ENCODE measurements at places on chromosomes 12 and 14.

DNA sequence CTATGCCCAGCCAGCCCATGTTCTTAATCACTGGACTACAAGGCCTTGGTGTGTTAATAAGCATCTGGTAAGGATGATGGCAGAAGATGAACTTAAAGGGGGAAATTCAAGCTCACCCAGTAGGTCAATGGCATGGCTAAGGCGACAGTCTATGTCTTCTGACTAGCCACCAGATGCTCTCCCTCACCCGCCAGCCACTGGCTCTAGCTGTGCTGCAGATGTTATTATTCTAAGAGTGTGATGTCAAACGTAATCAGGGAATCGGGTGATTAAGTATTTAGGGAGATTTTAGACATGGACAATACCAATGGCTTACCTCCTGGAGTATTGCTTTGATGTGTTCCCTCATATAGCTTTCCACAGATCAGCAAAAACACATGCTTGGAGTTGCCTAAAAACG, 39.2 kb upstream of the MAX start:
- no peak for ATAC-seq

GRCh38 chr12:84038242-84038641, 874.4 kb downstream of the SLC6A15 start:
- ATAC-seq: no peak

GRCh38 chr14:102461490-102462338, 47.9 kb downstream of the ANKRD9 start:
- no peak for ATAC-seq

GRCh38 chr12:102685841-102686240, 205.5 kb upstream of the IGF1 start:
- ATAC-seq: no peak

DNA sequence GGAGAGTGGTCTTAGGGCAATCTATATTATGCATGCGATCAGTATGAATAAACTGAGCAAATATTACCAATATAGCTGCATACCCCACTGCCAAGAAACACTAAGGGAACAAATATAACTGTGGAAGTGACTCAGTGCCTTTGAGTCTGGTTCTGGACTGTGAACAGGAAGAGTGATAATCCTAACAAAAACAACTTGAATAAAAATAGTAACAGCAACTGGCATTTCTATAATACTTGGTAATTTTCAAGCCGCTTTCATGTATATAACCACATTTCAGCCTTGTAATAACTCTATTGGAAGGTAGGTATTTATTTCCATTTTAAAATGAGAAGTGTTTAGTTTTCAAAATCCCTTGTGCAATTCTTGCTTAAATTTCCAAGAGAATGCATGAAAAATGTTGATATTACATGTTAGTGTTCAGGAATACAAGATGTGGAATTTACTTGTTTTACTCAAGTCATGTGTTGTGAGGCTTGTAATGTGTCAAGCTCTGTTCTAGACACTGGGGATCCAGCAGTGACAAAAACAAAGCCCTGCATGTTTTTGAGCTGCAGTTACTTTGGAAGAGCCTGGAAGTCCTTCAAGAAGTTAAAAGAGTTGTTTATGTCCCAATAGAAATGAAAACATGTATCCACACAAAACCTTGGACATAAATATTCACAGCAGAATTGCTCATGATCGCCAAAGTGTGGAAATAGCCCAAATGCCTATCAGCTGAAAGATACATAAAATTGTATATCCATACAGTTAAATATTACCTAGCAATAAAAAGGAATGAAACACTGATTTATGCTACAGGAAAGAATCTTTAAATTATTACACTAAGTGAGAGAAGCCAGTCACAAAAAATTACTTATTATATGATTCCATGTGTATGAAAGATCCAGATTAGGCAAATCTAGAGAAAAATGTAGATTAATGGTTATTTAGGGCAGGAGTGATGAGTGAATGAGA, 338.1 kb upstream of the TMEM132C start:
- no peak for ATAC-seq
